ENCODE measurements at places on chromosomes 16 and 17. TPM values are rescaled to one million over a fixed set of nuclear protein-coding genes. Genes with fewer than 3 reads are reported as not detected.

Gene TCAP
- 0.49 TPM for total RNA-seq

GRCh38 chr16:2034696-2035430, 8.2 kb downstream of the NHERF2 start:
- DNase-seq = no peak

DNA sequence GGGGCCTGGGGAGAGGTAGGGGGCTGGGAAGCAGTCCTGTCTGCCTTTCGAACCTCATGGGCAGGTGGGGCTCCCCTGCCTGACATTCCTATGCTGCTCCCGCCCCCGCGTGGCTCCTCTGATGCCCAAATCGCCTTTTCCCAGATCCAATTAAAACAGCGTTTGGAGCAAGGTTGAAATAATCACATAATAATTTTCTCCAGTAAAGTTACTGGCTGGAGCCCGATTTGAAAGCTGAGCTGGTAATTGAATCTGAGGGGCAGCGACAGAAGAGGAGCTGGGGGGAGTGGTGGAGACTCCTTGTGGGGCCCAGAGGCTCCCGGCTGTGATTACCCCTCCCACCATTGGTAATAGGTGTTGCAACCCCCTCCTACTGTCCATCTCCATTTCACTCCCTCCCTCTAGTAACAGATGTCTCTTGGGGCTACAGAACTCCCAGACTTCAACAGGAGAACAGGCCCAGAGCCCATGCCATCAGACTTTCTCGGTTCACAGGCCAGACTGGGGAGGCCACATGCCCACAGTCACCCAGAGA, 38.9 kb upstream of the C1QL1 start:
- DNase-seq = no peak

Gene MRPS34
- 50.9 TPM for total RNA-seq

- no peak for DNase-seq
Observed at GRCh38 chr16:35344012-35344762, 1884.8 kb downstream of the TP53TG3F start.

DNA sequence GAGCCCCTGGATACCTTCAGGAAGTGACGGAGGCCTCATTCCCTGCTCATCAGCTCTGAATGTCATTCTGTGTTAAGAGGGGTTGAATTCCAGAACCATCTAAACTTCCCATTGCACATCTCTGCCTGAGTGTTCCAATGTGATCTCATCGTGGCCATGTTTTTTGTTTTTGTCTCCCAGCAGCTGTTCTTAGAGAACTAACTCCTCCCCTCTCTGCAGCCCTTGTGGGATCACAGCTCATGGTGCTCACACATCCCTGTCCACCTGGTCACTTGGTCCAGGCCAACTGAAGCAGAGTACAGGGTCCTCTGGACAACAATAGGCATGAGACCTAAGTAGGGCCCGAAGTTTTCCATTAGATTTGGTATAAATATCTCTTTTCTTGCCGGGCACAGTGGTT, 6.0 kb upstream of the SYT17 start:
- DNase-seq = no peak

DNA sequence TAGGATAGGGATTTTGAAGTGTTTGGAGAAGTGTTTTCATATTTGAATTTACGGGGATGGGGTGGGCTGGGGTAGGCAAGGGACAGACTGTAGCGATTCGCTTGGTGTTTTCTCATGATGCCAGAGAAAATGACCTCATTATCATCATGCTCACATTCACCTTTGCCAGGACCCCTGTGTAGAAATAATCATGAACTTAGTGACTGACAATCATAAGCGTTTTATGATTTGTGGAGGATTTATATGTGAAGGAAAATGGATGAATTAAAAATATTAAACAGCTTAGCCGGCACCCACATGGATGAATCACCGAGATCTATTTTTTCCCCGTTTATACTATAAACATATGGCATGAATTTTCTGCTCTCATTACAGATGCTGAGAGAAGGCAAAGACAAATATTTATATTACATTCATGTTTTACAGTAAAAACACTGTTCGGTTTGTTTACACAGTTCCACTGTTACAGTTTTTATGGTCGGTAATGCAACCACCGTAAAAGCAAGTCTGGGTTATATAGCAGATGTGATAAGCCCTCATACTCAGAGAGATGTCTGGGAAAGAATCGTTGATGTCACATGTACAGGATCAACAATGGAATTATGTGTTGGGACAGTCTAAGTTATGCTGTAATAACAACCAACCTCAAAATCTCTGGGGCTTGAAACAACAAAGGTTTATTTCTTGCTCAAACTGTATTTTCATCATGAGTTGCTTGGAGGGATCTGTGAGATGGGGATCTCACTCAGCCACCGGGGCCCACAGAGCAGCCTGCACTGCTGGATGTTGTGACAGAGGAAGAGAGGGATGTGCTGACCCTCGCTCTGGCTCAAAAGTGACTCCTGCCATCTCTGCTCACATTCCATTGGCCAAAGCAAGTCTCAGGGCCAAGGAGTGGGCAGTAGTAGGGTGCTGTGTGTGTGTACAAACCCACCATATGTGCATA, 85.1 kb downstream of the WWOX start:
- DNase-seq = no peak
